Progenitor cell of endocrine pancreas (in vitro differentiated cells): ENCODE measurements at places on chromosomes 3 and 15. TPM values are rescaled to one million over a fixed set of nuclear protein-coding genes. Genes with fewer than 3 reads are reported as not detected.

Gene LRRC31
- 0.67 and 1.2 TPM in 2 replicates for total RNA-seq

Gene NRG4
- 1.0 and 3.0 TPM in 2 replicates for total RNA-seq

Gene DZIP3
- total RNA-seq: 33.4 and 33.6 TPM in 2 replicates

Gene IL5RA
- total RNA-seq: 0.11 TPM in 1 of 2 replicates, not detected in the other

Gene CSPG4
- total RNA-seq: 0.41 and 0.51 TPM in 2 replicates

Gene SLC28A2
- 1.2 and 1.7 TPM in 2 replicates for total RNA-seq

DNA sequence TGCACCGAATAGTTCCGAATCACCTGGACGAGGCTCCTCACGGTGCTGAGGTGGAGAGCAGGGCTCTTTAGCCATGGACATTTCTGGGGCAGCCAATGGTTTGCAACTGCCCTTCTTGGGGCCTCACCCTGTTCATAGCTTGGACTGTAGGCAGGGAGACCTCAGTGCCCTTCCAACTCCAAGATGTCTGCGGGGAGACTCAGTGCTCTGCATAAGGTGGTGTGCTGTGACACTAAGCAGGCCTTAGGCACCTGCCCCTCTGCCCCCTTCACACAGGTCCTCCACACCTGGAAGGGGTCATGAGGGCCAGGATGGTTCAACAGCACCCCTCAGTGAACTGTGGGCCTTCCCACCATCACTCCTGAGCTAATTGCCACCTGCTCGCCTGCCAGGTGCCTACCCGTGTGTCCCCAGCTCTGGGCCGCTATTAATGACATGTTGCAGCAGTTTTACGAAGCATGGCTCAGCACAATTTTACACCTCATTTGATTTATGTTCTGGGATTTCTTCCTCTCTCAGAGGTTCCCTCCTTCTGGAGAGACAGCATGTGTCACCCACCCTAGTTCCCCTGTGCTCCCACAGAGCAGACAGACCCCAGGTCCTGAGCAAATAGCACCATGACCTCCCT is 101.2 kb upstream of the SMAD3 start:
- DNase-seq: no peak

- no peak for DNase-seq
These were observed 43.7 kb downstream of the PCSK6 start for GRCh38 chr15:101445562-101446517.

DNA sequence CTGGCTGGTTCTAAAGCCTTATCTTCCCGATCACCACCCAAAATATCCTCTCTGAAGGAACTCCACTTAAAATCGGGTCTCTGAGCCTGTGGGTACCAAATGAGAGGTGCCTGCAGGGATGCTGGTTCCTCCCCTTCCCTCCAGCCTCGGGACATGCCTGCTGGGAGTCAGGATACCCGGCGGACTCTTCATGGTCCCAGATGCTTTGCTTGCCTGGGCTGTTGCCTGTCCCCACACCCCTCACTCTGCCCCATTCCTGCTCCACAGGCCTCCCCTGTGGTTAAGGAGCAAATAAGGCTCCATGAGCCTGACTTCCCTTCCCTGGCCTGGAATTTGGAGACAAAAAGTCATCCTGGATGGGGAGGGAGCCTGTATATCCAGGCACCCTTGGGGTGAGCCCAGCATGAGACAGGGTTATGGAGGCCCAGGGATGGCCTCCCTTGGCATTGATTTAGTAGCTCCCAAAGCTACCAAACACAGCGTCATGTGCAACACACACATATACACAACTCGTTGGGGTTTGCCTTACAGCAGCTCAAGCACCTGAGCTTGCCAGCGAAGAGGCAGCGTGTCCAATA is 12.3 kb upstream of the CORO2B start:
- no peak for DNase-seq

DNA sequence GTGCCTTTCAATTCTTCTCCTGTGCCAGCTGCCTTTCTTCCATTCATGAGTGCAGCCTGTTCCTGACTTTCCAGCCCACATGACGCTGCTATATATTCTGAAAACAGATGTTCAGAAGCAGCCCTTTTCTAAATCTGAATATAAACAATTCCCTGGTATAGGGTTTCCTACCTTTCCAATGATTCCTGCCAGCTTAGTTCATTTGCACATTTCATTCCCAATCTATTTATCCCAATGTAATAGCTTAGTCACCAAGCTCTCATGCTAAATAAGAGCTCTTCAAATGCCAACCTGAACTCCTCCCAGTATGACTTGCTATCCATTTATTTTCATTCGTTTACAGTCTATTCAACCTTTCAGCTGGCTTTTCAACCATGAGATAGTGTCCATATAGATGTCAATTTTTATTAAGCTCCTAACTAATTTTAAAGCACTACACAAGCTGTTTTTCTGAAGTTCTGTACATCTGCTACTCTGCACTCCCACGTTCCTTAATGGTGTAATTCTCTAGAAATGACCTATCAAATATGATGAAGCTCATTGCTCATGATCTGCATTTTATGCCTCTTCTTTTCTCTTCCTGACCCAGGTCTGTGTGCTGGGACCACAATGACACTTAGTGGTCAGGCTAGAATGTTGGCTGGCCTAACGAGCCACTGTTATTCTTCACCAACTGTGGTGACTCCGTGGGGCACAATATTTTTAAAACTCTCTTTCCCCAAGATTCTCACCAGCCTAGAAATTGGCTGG is 605.0 kb upstream of the TBL1XR1 start:
- no peak for DNase-seq

- DNase-seq: no peak
These were observed 134.5 kb downstream of the FBN1 start for GRCh38 chr15:48510976-48511375.

- no peak for DNase-seq
These were observed 44.8 kb downstream of the PDIA5 start for GRCh38 chr3:123111640-123112039.

GRCh38 chr3:25507811-25508210 is 79.7 kb downstream of the RARB start:
- no peak for DNase-seq

GRCh38 chr3:36147934-36148558 is 232.3 kb upstream of the STAC start:
- no peak for DNase-seq

GRCh38 chr3:72341920-72342319 is 506.3 kb downstream of the SHQ1 start:
- no peak for DNase-seq

GRCh38 chr15:90914305-90915080 is 11.4 kb downstream of the MAN2A2 start:
- no peak for DNase-seq

DNA sequence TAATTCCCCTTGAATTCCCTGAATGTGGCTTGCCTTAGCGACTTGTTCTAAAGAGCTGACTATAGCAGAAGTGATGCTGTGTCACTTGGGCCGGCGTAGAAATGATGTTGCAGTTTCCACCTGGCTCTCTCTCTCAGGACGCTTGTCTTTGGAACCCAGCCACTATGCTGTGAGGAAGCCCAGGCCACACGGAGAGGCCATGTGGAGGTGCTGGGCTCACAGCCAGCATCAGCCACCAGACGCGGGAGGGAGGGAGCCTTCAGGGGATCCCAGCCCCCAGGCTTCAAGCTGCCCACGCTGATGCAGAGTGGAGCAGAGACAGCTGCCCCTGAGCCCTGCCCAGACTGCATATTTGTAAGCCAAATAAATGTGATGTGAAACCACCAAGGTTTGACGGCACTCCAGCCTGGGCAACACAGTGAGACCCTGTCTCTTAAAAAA is 18.6 kb downstream of the RNU5B-1 start:
- no peak for DNase-seq

- DNase-seq: no peak
These were observed 335.3 kb upstream of the ARHGEF26 start for GRCh38 chr3:153785901-153786300.

GRCh38 chr15:50381438-50381837 is 26.4 kb upstream of the GABPB1 start:
- DNase-seq: no peak

- no peak for DNase-seq
These were observed 9.7 kb upstream of the SLMAP start for GRCh38 chr3:57746156-57747010.

- DNase-seq: peak; percentile 97
These were observed at the start of gene DCBLD2 for GRCh38 chr3:98901392-98902350. TSS of gene DCBLD2 (minus strand) at chr3:98901695. CDS start at chr3:98901326, 369 bp downstream.

DNA sequence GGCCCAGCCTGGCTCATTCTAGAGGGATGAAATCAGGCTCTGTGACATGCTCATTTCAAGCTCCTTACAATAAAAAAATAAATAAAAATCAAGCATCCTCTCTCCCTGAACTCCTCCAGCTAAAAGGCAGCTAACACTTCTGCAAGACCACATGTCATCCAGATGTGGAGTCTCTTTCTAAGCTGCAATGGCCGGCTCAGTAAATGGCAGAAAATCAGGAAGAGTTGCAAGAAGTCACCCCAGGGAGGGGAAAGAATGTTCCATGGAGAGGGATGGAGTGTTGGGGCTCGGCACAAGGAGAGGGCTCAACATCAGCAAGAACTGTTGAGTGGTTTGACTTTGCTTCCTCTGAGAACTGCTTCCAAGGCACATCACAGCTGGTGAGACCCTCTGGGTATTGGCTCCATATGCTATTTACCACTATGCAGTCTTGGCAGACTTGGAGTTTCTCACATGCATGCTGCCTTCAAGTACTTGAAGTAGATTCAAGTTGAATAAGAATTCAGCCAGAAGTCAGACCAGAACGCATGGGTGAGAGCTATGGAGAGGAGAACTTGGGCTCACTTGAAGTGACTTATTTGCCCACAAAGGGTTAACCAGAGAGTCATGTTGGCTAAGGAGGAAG is 689.0 kb downstream of the NTRK3 start:
- DNase-seq: no peak

GRCh38 chr15:81098861-81099651 is 35.0 kb upstream of the CFAP161 start:
- DNase-seq: no peak

GRCh38 chr15:79721256-79721655 is 175.6 kb downstream of the MTHFS start:
- no peak for DNase-seq

- DNase-seq: peak; percentile 40
These were observed 305.9 kb downstream of the CACNA2D3 start for GRCh38 chr3:54427941-54428871.

DNA sequence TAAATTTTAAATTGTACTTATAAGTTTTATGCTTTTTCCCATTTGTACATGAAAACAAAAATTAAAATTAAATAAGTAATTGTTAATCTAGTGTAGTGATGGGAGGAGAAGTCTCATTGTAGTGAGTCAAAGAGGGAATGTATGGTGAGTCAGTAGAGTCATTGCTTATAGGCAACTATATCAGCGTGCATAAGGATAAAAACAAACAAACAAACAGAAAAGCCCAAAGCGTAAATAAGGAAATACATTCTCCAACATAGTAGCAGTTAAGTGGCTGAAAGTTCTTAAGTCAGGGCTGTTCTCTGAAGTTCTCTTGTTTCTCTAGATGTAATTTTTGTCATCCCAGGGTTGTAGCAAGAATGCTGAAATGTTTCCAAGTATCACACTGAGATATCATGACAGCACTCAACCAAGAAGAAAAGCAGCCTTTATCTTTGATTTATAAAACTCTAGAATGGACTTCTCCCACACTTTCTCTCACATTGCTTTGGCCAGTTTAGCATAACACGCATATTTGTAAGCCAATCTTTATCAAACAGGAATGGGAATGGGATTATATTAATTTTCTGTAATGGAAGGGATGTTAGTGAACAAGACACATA is 184.1 kb upstream of the TP63 start:
- DNase-seq: no peak

DNA sequence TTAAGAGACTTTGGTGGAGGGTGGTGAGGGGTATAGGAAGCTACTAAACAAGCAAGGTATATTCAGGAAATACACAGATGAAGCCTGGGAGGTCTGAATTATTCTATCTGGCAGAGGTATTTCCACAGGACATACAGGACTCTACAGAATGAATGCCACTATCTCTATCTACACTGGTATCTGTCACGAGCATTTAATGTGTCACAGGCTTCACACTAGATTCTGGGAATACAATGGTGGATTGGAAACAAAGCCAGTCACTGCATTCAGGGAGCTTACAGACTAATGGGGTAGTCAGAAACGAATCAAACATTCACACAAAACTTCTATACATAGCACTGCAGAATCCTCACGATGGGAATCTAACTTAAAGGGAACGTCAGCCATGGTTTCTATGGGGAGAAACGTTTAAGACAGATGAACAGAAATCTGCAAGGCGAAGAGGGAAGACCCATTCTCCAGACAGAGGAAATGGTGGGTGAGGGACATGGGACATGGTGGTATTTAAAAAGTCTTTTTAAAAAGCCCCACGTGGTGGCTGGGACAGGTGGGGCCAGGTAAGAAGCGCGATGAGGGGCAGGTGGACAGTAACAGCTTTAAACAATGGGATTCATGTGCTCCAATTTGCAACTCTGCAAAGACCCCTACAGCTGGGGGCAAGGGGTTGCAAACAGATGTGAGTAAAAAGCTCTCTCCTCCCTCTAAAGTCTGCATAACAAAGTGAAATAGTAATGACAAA is 16.5 kb downstream of the LRIG1 start:
- DNase-seq: no peak

DNA sequence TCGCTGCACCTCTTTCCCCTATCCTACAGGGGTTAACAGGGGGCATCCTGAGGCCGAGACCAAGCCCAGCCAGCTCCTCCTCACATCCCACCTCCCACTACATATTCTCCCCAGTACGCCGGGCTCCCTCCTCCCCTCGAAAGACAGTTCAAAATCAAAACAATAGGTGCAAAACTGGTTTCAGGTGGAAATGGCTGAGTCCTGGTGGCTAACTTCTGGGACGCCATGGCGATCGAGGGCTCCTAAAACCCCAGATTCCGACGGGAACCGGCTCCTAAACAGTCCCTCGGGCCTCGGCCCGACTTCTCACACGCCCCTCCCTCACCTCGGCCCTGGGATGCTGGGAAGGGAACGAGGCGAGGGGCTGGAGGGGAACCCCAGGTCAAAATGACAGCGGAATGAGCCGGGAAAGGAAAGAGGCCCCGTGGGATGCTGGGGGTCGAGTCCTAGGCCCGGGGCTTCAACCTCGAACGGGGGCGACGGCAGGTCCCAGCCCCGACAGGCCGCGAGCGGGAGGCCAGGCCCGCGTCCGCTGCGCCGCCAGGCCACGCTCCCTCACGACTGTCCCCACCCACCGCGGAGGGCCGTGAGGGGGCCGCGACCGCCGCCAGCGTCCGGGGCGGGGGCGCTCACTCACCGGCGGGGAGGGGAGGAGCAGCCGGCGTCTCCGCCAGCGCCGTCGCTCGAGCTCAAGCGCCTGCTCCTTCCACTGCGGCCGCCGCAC is 492 bp downstream of the TMCC1 start:
- DNase-seq: peak; percentile 60

DNA sequence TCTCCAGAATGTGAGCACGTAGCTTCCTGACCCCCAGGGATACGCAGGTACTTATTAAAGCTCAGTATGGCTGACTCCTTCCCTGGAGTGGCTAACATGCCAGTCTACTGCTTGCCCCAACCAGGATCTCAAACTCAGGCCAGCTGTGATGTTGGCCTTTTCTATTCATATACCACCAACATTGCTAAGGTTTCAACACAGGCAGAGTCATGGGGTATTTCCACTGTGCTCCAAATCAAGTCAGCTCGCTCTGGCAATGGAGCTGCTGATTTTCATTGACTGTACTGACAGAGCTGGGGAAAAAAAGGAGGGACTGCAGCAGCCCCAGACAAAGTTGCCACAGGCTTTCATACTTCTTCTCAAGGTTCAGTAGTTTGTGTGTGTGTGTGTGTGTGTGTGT is 87.0 kb downstream of the CFAP20DC start:
- DNase-seq: no peak

GRCh38 chr3:172187511-172187910 is 148.1 kb downstream of the FNDC3B start:
- no peak for DNase-seq
